Activated CD8-positive, alpha-beta T cell treated with anti-CD3 and anti-CD28 coated beads for 36 hours (primary cell): ENCODE measurements at places on chromosomes 6 and 20. TPM values are rescaled to one million over a fixed set of nuclear protein-coding genes. Genes with fewer than 3 reads are reported as not detected.
A peak's percentile ranks its signal among the peaks of the same experiment; 100 is the strongest.

Gene KIAA1755
- total RNA-seq = not detected

- no peak for DNase-seq
Observed at GRCh38 chr6:146090474-146090873, 61.6 kb downstream of the GRM1 start.

DNA sequence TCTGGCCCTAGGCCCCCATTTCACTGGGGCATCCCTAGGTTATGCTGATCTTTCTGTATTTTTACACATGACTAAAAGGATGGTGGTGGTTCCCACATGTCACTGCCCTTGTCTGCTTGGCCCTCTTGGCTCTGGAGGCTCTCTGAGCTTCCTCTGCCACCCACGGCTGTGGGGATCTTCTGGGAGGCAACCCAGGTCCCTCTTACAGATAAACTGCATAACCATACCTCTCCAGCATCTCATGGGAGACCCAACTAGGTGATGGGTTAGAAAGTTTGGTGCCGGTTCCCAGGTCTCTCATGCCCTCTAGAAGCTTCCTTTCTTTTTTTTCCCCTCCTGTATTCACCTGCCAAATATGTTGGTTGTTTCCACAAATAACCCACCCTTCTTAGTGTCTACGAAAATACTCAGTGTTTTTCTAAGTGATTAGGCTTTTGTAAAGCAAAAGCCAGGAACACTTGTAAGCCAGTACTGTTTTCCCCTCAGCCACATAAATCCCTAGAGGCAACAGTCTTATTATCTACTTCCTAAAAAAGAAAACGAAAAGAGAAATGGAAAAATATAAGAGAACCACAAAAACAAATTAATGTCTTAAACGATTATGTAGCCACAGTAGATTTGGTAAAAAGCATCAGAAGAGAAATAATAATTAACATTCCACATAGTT, 71.7 kb upstream of the SMLR1 start:
- DNase-seq = no peak

Gene BPIFB2
- not detected for total RNA-seq

- DNase-seq = no peak
Observed at GRCh38 chr6:74733830-74734620, 471.8 kb downstream of the COL12A1 start.

DNA sequence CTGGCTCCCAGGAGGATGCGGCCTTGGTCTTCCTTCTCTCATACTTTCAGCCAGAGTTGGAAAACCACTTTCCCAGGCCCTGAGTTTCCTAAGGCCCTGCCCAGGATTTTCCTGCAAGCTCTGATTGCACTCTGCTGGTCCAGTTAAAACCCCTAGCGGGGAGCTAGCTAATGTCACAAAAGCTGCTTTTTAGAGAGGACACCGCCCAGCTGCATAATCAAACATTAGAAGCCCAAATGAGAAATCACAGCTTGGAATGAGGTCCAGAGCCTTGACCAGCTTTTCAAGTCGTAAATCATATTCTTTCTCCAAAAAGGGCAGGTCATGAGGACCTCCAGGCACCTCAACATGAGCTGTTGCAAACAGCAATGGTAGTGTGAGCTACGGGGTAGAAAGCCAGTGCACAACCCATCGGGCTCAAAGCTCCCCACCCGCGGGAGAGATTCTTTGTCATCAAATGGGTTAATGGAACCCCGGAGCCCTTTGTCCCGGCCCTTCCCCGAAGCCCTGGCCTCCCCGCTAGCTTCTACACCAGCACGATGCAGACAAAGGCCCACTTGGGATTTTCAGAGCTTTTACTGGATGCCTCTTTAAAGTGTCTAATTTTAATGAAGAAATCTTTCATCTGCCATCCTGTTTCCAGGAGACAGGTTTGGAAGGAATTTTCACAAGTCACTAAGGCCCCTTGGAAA, 134.0 kb downstream of the SCML4 start:
- no peak for DNase-seq

Gene HLA-DMA
- total RNA-seq = 16.2 TPM

DNA sequence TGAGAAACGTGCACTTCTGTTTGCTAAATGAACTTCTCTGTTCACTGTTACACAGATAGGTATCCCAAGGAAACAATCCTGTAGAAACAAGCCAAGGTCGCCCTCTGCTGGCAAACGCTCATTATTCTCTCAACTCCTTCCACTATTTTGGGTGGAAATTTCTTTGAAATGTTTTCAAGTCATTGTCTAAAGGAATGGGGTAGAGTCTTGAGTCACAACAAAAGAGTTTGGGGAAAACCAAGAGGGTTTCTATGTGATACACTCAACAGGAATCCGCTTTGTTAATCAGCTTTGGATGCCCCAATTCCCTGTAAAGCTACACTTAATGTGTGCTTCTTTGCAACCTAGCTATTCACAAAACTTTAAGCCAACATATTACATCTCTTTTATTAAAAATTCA, 4.6 kb upstream of the RAE1 start:
- peak; percentile 87 for DNase-seq

Gene OPRL1
- 0.63 TPM for total RNA-seq

DNA sequence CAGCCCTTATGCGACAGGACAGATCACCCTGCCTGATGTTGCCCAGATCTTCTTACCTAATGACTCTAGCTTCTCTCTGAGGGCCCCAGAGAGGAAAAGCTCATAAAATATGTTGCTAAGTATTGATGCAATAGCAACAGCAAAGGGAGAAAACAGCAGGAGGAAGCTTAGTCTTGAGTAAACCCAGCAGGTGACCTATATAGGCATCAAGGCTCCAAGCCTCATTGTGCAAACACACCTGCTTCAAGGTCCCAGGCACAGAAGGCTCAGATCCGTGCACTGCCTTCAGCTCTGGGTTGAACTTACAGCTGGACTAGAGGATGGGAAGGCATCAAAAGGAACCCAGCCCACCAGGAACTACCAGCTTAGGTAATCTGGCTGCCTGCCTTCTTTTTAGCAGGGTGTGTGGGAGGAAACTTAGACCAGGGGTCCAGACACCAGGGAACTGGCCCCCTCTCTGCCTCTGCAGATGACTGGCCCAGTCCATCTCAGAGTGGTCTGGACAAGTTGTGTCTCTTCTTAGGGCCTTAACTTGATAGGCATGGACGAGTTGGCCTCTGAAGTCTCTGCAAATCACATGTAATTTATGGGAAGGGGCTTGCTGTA, 34.4 kb downstream of the TGM3 start:
- no peak for DNase-seq

- DNase-seq = no peak
Observed at GRCh38 chr6:41547799-41548097, 1.6 kb downstream of the FOXP4 start.

DNA sequence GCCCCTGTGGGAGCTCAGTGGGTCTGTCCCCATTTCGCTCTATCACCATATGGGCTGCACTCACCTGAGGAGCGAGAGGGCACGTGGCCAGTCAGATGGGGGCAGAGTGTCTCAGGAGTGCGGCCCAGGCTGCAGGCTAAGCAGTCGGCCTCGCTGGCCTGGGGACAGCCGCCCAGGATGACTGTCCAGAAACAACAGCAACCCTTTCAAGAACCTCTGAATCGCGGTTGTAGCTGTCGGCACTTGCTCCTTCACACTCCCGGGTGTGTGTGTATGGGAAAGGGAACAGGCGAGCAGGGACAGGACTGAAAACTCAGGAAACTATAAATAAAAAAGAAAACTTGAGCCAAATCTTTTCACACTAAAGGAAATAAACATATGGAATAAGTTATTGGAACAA, 63.1 kb downstream of the TFAP2A start:
- DNase-seq = no peak
